ENCODE measurements at places on chromosomes 1 and 21.

DNA sequence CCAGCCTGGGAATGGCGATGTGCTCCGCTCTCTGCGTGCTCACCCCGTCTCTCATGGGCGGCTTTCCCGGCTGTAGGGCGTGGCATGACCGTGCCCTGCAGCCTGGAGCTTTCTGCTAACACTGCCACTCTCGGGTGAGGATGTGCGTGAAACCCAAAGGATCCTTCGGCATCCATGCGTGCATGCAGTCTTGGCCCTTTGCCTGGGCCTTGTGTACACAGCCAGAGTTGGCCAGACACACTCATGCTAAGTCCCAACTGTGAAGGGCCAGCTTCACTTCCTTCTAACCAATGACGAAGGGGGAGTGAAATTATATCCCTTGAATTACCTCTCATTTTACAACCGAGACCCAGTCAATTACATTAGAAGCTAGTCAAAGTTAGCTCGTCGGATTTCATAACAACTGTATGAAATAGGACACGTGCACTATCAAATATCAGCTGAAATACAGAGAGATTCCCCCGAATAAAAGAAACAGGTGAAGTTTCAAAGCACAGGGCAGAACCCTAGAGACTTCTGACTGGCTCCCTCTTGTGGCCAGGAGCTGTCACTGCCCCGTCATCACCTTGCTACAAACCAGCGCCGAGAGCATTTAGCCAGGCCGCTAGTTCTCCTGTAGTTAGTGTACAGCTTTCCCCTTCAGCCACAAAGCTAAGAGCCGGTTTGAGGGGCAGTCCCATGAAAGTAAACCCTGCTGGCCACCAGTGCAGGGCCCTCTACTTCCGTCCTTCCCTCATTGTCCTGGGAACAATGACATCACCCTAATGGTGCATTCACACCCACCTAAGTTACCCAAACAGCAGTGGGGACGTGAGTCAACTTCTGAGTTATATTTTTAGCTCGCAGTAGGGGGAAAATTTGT lies 63.4 kb upstream of the COA6 start:
- peak; percentile 65 for DNase-seq

- DNase-seq, result no peak
These were observed 960 bp downstream of the MX2 start for GRCh38 chr21:41362605-41363369.

GRCh38 chr1:87130438-87130837 lies 198.2 kb upstream of the LMO4 start:
- no peak for DNase-seq

GRCh38 chr21:23822760-23823159 lies 1784.5 kb downstream of the MRPL39 start:
- DNase-seq, result no peak

DNA sequence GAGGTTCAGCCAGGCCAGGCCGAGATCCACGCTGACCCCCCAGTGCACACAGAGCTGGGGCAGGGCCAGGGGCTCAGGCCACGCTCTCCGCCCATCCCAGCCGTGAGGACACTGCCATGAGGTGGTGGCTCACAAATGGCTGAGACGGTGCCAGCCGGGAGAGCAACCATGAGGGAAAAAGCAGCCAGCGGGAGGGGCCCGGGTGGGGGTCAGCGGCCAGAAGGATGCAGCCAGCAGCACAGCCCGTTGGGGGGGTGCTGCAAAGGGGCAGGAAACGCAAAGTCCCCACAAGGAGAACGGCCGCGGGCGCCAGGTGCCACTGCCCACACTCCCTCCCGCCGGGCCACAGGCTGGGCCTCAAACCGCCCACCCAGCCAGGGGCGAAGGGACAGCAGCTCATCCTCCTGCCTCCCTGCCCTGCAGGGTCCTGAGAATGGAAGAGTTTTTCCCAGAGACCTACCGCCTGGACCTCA lies 8.3 kb downstream of the TTLL10 start:
- no peak for DNase-seq

DNA sequence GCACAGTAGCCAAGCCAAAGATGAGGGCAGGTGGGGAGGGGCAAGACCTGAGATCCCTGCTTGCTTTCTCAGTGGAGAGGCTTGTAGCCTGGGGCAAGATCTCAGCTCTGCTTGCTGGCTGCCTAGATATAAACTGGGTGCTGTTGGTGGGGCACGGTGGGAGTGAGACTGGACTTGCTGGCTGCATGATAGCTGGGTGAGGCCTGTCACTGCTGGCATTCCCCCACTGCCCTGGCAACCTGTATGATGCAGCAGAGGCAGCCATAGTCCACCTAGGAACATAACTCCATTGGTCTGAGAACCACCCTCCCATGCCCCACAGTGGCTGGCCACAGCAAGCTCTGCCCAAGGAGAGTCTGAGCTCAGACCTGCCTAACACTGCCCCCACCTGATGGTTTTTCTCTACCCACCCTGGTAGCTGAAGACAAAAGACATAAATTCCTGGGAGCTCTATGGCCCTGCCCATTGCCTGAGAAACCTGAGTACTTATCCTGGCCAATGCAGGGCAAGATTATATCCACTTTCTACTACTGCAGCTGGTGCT lies 261.9 kb upstream of the DEPDC1 start:
- no peak for DNase-seq

DNA sequence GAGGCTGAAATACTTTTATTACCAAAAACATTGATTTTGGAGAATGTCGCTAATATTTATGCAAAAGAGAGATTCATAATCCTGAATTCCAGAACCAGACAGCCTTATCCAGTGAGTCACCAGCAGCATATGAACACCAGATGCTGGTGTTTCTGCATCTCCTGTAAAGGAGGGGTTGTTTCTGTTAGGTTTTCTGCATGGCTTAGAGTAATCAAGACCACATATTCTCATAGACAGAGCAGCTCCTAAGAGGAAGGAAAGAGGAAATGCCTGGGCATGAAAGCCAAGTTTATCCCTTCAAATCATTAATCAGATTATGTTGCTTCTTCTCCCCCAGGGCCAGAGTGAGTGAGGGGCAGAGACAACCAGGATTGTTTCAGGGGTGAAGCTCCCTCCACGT lies 86.2 kb downstream of the NGF start:
- peak; percentile 86 for DNase-seq
